NCI-H2107 (cell line): ENCODE measurements at places on chromosomes 7 and 10.

GRCh38 chr10:89609833-89610346 lies 35.2 kb downstream of the PANK1 start:
- no peak for DNase-seq

GRCh38 chr10:89867964-89868363 lies 166.6 kb downstream of the KIF20B start:
- DNase-seq: no peak

- DNase-seq: no peak
Measured at GRCh38 chr7:25117226-25118047, 7.6 kb downstream of the CYCS start.

GRCh38 chr10:8034466-8035005 lies 20.0 kb upstream of the GATA3 start:
- DNase-seq: no peak

- no peak for DNase-seq
Measured at GRCh38 chr7:8185926-8186683, 75.9 kb downstream of the ICA1 start.

DNA sequence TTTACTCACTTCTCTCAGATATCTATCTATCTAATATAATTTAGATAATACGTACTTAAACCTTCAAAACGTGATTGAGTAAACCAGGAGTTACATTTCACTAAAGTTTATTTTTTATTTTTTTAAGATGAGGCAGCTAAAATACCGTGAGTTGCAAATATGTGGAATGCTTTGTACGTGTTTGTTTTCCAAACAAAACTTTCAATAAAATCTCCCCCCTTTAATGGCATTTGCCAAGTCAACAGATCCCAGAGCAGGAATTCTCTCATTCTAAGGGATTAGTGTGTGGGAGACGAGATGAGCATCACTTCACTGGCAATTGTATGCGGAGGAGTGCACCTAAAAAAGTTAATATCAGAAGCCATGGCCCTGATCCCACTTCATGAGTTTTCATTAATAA lies 53.7 kb upstream of the MAGI2 start:
- DNase-seq: no peak

DNA sequence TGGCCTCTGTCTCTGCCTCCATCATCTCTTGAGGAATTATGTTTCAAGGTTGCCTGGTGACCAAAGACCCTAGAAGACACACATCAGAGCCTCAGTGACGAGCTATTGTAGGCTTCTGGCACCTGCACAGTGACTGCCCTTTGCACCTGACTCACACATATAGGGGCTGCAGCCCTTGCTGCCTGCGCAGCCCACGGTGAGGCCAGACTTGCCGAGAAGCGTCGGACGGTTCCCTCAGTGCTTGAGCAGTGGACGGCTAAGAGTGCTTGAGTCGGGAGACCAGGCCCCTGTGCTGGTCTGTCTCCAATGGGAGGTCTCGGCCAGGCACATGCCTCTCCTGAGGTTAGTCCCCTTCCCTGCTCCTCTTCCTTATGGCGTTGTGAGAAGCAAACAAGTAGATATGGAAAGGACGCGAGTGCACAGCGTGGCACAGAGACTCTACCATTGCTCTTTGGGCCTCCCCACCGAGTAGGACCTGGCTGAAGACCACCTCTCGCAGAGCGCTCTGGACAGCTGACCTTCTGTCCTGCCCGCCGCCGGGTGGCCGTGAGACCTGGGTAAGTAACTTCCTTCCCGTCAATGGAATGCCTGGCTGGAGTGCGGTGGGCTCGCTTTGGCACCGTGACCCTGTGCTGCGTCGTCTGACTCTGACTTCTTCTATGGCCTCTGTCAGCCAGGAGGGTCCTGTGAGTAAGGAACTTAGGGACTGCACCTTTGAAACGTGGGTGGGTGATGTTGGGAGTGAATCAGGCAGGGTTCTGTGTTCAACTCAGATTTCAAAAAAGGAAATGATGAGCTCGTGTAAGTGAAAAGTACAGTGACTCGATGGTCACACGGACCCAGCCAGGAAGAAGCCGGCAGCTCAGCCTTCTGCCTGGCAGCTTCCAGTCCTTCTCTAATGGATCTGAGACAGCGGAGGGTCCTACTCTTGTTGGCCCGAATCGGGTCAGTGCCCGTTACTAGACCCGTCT lies 33.7 kb downstream of the ZNF775 start:
- DNase-seq: no peak

DNA sequence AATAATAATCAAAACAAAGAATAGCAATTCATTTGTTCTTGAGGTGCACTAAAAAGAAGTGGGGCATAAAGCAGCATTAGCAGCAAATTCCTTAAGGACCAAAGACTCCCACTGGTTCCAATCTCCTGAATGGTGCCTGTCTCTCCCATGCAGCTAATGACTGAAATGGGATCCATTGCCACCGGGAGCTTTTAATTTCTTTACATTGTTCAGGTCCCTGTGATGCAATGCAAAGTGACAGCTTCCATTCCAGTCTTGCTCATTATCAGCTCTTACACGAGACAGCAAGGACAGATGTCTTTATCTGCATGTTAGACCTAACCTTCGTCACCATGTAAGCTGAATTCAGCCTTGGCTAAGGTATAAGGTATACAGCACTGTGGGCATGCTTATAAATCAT lies 148.1 kb downstream of the POU6F2 start:
- DNase-seq: no peak
